ENCODE measurements at places on chromosomes 6 and 20.
A peak's percentile ranks its signal among the peaks of the same experiment; 100 is the strongest.

DNA sequence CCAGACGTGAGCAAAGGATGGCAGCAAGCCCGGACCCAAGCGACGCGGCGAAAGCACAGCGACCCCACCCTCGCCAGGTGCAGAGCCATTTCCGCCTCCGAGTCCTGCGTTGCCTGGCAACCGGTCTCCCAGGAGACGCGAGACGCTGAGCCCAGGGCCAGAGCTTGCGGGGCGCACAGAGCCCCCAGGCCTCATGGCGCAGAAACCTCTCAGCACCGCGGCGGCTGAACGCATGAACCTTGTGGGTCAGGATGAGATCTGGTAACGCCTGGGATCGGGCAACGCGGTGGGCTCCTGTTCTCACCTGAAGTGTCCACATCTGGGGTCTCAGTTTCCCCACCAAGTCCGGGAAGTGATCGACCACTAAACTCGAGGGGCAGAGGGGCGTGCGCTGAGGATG, 77.7 kb downstream of the ANKRD60 start:
- no peak for DNase-seq

GRCh38 chr20:21395666-21396598, 1.4 kb downstream of the NKX2-4 start:
- no peak for DNase-seq

DNA sequence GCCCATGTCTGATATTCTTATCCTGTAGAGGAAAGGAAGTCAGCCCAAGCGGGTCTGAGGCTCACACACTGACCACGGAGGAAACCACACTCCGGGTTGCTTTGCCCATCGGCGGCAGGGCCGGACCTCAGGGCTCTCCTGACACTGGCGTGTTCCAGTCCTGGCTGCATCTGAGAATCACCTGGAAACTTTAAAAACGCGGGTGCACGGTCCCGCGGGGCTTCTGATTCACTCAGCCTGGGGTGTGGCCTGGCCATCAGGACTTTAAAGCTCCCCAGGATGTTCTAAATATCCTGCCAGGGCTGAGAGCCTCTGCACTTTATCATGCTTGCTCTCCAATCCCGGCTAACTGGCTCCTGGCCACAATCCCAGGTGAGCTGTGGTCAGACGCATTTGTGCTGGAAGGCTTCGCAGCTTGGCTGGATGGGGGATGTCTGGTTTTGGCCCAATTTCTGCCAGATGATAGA, 47.7 kb upstream of the DACT2 start:
- DNase-seq = no peak

GRCh38 chr6:100271202-100271601, 193.5 kb downstream of the SIM1 start:
- DNase-seq = no peak

DNA sequence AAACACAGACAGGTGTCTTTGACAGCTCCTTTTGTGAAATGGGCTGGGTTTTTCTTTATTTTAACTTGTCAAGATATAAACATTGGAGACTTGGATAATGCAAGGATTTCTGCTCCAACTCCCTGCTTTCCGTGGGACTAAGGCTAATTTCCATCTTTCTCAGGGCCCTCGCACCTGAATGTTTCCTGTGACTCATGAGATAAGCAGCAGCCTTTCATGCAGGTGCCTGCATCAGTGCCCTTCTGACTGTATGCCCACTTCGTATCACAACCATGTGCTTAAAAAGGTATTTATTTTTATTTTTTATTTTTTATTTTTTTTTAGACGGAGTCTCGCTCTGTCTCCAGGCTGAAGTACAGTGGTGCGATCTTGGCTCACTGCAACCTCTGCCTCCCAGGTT, 736.1 kb downstream of the DOK5 start:
- DNase-seq = no peak

DNA sequence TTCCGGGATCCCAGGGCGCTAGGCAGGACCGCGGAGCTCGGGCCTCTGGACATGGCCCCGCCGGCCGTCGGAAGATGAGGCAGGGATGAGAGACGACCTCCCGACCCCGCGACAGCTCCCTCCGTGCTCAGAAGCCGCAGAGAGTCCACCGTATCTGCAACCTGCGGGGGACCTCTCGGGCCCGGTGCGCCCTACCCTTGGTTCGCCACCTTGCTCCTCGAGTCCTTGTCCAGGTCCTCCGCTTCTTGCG, 301 bp downstream of the PPP1R3D start:
- DNase-seq = peak; percentile 44

- DNase-seq = no peak
Observed at GRCh38 chr6:36728289-36729160, 30.9 kb downstream of the RAB44 start.

DNA sequence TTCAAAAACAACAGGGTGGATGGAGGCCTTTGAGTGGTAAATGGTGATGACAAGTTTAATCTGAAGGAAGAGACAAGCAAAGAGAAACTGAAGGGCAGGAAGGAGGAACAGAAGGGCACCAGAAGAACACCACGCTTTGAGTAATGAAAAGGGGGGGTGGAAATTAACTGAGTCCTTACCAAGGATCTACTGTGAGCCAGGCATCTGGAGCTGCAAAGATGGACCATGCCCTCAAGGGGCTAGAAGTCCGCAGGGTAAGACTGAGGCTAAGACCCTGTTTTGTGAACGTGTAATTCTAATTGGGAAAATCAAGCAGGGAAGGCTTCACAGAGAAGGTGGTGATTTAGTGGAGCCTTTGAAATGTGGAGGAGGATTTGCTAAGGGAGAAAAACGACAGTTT, 1.6 kb downstream of the NDRG3 start:
- no peak for DNase-seq

DNA sequence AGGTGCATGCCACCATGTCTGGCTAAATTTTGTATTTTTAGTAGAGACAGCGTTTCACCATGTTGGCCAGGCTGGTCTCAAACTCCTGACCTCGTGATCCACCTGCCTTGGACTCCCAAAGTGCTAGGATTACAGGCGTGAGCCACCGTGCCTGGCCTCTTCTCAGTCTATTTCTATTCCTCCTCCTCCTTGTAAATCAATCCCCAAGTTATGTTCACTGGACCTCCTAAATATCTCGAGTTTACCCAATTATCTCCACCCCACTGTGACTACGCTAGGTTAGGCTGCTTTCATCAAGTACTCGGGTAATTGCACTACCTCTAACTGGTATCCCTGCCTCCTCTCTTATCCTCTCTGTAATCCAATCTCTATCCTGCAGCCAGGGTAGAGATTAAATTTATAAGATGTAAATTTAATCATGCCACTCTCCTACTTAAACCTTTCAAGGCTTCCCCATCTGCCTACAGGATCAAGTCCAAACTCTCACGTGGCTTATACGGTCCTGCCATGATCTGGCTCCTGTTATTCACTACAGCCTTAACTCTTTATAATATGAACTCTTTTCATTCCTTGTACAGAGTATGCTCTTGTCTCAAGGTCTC, 837 bp upstream of the MAD2L1BP start:
- DNase-seq = no peak

- DNase-seq = no peak
Observed at GRCh38 chr6:125471667-125472066, 169.9 kb upstream of the HDDC2 start.

DNA sequence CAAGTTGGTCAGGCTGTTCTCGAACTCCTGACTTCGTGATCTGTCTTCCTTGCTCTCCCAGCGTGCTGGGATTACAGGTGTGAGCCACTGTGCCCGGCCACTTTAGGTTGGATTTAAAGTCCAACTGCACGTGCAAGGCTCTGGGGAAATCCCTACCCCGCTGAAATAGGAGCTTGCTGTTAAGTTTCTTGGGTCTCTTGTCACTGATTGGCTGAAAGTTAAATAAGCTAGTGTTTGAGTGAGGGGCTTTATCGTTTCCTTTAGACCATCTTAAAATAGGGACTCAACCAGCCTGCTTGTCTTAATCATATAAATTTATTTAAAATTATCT, 11.1 kb upstream of the SERINC1 start:
- no peak for DNase-seq

GRCh38 chr6:70590400-70590799, 23.7 kb downstream of the SDHAF4 start:
- DNase-seq = no peak

DNA sequence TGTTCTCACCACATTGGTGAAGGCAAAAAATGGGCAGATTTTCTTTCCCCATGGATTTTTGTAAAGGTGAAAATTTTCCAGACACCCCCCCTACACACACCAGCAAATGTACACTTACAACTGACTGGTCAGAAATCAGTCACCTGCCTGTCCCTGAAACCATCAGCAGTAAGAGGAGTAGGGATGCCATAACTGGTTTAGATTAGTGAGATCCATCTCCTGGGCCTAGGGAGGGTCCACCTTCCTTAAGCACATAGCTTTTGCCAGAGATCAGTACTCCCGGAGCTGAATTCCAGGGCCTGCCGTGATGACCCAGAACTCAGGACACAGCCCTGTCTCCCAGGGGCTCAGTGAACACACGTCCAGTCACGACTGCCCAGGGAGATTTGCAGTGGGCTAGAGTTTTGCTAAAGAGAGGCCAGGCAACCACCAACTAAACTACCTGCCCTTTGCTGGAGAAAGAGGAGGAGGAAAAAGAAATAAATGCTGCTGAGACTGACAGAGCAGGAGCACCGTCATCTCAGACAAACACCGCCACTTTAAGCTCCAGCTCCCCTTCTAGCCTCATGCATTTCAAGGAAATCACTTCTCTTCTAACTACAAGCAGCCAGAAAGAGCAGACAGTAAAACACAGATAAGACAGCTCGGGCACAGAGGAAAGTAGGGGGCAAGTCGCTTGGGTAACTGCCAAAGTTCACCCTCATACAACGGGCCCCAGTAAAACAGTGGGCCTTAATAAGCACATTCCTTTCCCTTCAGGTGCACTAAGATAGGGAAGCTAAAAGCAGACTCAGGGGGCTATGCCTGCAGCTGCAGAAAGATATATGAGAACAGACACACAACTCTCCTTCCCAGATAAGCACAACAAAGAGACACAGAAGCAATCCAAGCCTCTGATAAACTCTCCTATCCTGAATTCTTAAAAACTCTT, 82.6 kb upstream of the SPTLC3 start:
- peak; percentile 60 for DNase-seq

GRCh38 chr6:27295301-27296079, 16.6 kb downstream of the POM121L2 start:
- peak; percentile 38 for DNase-seq

GRCh38 chr6:12164508-12164770, 125.7 kb upstream of the EDN1 start:
- no peak for DNase-seq

DNA sequence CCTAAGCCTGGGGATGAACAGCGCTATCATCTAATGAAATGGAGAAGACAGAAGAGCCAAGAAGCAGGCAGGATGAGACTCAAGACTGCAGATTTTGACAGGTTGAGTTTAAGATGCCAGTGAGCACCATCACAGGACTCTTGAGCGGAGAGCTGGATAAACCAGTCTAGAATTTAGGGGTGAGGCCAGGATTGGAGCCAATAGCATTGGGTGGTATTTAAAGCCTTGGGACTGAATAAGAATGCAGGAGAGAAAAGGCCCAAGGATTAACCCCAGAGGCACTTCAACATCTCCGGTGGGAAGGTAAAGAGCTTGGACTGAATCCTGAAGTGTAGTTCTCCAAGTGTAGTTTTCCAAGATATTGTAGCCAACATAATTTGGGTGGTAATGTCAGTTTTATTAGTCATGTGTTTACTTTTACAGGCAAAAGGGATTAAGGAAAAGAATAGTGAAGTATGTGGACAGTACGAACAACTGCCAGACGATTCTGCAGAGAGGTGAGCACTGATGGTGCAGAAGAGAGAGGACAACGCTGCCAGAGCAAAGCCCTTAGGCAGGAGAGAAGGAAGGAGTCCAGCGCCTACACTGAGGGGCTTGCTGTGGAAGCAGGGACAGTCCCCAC, 85.2 kb downstream of the DTNBP1 start:
- DNase-seq = no peak

GRCh38 chr6:73639040-73639439, 14.8 kb downstream of the SLC17A5 start:
- DNase-seq = no peak

- no peak for DNase-seq
Observed at GRCh38 chr20:53581444-53582250, 12.0 kb downstream of the ZNF217 start.

GRCh38 chr20:43017241-43018030, 172.3 kb downstream of the PTPRT start:
- DNase-seq = no peak

DNA sequence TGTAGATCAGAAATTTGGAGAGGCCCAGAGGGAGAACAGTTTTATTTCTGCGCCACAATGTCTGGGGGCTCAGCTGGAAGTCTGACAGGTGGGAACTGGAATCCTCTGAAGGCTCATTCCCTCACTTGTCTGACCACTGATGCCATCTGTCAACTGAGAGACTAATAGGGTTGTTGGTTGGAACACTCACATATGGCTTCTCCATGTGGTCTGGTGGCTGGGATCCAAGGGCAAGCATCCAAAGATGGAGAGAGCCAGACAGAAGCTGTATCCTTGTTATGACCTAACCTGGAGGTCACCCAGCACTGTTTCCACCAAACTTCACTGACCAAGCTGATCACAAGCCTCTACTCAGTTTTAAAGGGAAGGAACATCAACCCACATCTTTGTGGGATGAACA, 117.9 kb upstream of the AKAP12 start:
- no peak for DNase-seq

DNA sequence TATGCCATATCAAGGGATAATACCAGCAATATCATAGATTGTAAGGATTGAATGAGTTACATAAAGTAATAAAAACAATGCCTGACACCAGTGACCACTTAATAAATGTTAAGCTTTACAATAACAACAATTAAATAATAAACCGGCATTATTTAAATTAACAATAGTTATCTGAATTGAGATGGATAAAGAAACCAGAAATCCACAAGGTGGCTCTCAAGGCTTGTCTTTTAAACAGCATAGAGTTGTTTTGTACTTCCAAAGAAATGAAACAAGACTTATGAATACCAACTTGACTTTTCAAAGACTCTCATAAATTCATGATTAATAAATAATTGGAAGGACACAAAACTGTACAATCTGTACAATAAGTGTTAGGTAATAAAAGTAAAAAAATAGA, 203.1 kb downstream of the ASCC3 start:
- peak; percentile 41 for DNase-seq

DNA sequence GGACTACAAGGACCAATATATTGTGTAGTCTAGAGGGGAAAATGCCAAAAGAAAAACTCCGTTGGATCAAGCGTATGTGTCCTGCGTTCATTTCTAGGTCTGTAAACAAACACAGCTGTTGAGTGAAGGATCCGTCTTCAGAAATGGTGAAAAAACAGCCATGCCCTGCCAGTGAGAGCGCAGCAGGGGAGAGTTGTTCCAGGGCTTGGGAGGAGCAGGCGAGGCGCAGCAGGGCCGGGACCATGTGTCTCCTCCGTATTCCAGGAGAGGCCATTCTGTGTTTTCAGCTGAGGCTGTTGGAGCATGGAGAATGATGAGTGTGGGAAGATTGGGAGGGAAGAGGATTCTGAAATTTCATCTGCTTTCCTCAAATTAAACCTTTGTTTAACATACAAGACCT, 38.0 kb downstream of the BMP6 start:
- no peak for DNase-seq

GRCh38 chr6:168735268-168735949, 294.4 kb downstream of the SMOC2 start:
- no peak for DNase-seq

DNA sequence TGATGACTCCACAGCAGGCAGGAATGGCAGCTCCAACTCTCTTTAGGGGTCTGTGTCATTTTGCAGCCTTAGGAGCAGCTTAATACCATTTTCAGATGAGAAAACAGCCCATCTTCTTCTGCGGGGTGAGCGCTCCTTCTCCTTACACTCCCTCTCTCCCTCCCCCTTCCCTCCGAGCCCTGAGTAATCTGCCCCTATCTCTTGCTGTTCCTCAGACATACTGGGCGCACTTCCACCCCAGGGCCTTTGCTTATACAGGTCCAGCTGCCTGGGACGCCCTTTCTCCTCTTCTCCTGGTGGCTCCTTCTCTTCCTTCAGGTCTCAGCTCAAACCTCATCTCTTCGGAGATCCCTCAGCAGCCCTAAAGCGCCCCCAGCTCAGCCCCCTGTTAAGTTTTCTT, 54.8 kb downstream of the SNAI1 start:
- DNase-seq = no peak

Data from hematopoietic multipotent progenitor cell treated with erythropoietin and hydrocortisone succinate and interleukin-3 and kit ligand, for 6 days (in vitro differentiated cells).